ENCODE measurements at places on chromosomes 3 and 15. TPM values are rescaled to one million over a fixed set of nuclear protein-coding genes. Genes with fewer than 3 reads are reported as not detected.

GRCh38 chr3:172034786-172035685 lies 4.3 kb upstream of the FNDC3B start:
- no peak for DNase-seq

DNA sequence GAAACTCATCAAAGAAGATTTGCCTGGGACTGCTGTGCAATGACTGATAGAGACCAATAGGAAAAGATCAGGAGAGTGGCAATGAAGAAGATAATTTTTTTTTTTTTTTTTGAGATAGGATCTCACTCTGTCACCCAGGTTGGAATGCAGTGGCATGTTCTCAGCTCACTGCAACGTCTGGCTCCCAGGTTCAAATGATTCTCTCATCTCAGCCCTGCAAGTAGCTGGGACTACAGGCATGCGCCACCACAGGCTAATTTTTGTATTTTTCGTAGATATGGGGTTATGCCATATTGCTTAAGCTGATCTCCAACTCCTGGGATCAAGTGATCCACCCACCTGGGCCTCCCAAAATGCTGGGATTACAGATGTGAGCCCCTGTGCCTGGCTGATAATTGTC lies 116.9 kb upstream of the CCNL1 start:
- DNase-seq, result no peak

GRCh38 chr3:194810076-194810475 lies 124.4 kb downstream of the FAM43A start:
- DNase-seq, result no peak

DNA sequence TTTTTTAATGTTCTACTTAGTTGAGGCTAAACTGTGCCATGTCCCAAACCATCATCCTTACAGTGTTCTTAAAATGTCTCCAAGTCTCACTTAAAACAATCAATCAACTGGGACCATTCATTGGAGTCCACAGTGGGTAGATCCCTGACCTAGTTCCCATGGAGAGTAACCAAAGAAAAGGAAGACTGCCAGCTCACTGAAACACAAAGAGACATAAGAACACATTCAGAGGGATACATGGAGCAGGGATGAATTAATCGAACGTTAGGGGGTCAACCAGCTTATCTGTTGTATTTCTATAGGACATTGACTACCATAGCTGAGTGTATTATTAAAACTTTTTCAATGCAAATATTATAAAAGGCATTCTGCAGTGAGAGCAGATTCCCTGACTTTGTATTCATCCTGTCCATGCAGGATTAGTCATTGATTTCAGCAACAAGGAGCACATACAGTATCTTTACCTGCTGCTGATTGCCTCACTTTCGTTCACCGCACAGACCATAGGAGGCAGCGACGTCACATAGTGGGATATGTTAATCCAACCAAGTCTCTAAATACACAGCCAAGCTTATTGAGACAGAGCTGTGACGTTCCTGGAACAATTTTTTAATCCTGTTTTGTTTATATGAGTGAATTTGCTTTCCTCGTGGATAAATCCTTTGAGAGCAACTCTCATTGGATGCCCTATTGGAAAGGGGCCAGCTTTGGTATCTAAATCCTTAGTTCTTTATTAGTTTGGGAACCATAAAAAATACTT lies 364.9 kb upstream of the RBMS3 start:
- DNase-seq, result no peak

The DAZL gene
- total RNA-seq, result not detected

Data from Right ventricle myocardium inferior (tissue), 1 donor.